ENCODE measurements at places on chromosomes 1 and 21.

- no peak for DNase-seq
Measured at GRCh38 chr1:16165548-16165947, 9.7 kb upstream of the EPHA2 start.

- DNase-seq, result no peak
Measured at GRCh38 chr21:33281096-33281652, 15.0 kb downstream of the IL10RB start.

DNA sequence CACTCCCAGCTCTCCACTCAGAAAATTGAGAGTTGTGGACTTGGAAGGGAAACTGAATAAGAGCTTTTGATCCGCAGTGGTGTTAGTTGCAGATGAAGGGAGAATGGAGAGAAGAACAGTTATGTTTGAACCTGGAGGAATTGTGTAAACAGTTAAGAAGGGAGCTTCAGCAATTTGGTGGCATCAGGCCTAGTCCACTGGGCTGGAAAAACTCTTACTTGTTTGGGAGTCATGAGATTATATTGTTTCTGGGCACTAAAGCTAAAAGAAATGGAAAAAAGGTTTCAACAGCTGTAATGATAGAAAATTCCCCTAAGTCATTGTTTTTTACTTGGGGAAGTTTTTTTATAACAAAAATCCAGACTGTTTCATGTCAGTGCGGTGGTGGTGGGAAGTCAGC lies 256.1 kb upstream of the C1orf87 start:
- DNase-seq, result no peak

DNA sequence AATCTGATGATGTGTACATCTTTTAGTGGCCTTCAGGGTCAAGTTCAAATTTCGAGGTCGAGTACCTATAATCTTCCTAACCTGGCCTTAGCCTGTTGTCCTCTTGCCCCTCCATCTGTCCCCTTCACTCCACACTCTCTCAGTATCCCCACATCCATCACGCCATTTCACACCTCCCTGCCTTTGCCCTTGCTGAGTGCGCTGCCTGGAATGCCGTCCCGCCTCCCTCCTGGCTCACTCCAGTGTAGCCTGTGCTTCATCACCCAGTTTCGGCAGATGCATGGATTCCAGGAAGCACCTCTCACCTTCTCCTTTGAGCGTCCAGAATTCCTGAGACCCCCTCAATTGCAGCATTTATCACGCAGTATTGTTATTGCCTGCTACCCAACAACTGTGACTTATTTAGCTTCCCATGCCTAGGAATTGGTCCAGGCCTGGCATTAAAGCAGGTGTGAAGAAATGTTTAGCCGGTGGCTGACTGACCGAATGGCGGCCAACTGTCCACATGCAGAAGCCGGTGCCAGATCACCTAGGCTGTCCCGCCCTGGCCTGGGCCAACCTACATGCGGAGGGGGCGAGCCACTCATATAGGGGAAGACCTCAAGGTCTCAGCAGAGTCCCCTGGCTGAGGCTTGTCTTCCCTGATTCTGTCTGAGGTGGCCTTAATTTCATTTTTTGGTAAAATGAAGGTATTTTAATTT lies 34.5 kb downstream of the MYOM3 start:
- DNase-seq, result no peak

- DNase-seq, result no peak
Measured at GRCh38 chr1:85894651-85895050, 186.4 kb upstream of the ZNHIT6 start.

DNA sequence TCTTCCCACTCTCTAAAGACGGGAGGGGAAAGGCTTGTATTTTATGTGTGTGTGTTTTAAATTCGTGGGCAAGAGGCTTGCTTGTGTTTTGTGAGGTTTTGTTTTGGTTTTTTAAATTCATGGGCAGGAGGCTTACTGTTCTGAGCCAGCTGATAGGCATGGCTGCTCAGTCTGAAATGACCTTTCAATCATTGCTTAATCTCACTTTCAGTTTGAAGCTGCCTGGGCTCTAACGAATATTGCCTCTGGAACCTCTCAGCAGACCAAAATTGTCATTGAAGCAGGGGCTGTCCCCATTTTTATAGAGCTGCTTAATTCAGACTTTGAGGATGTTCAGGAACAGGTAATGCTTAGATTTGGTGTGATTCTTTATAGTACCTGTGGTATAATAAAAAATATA lies 20.3 kb upstream of the TXLNA start:
- no peak for DNase-seq

DNA sequence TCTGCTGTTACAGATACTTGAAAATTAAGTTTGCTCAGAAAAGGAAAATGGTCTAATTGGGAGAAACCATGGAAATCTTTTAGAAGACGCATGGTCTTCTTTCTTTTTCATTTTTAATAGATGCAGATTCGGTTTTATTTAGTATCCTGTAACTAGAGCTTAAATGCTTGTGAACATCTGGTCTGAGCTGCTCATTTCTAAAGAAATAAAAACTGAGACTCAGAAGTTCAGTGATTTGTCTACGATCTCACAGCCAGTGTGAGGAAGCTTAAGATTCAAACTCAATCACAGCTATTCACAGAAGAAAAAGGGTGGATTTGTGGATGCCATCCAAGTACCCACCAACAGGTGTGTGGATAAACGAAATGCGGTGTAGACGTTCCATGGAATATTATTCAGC lies 80.0 kb upstream of the TIAM1 start:
- no peak for DNase-seq

- no peak for DNase-seq
Measured at GRCh38 chr1:24894002-24894401, 36.1 kb downstream of the RUNX3 start.

GRCh38 chr1:18722270-18722669 lies 91.6 kb downstream of the PAX7 start:
- DNase-seq, result no peak

DNA sequence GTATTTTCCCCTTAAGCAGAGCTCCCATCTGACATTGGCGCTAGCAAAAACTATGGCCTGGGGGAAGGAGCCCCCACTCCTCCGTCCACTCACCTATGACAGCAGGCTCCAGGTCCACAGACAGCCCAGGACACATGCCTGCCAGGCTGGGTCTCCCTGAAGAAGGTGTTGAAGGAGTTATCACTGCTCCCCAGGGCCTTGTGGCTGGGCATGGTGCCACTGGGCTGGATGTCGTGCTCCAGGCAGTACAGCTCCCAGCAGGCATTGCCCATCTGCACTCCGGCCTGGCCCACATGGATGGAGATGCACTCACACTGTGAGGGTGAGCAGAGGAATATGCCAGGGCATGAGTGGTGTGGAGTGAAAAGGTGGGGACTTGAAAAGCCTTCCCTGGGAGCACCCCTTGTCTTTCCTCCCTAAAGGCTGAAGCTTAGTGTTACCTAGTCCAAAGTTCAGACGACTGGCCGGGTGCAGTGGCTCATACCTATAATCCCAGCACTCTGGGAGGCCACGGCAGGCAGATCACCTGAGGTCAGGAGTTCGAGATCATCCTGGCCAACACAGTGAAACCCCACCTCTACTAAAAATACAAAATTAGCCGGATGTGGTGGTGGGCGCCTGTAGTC lies 30.0 kb downstream of the RABIF start:
- no peak for DNase-seq

DNA sequence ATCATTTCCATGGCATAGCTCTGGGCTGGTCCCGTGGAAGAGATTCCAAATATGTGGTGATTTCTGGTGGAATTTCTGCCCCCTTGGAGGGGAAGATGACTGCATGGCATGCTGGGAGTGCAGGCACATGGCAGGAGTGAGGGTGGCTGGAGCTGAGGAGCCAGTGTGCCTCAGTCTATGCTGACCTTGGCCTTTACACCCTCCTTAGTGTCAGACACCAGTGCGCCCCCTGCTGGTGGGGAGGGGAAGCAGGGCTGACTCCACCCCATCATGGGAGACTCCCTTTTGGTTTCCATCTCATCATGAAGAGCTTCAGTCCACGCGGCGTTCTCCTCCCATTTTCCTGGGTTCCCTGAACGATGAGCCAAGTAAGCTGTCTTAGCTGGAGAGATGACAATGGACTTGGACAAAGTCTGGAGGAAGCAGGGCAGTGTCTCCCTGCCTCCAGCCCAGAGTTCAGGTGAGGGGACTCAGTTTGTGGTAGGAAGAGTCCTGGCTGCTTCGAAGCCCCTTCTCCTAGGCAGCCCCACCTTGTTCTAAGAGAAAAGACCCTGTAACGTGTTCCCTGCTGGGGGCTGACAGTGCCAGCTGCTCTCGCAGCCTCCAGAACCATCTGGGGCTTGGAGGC lies 10.3 kb downstream of the ALX3 start:
- DNase-seq, result no peak

- DNase-seq, result no peak
Measured at GRCh38 chr1:175635092-175635491, 108.3 kb downstream of the TNR start.

- DNase-seq, result no peak
Measured at GRCh38 chr1:180255536-180256340, 25.7 kb downstream of the LHX4 start.

- no peak for DNase-seq
Measured at GRCh38 chr1:226723657-226724532, 15.2 kb downstream of the ITPKB start.
